ENCODE measurements at places on chromosomes 1 and 21.

- no peak for ATAC-seq
These were observed 25.0 kb upstream of the CD1D start for GRCh38 chr1:158155673-158156072.

GRCh38 chr1:10979483-10979920, 33.0 kb upstream of the TARDBP start:
- ATAC-seq = no peak

DNA sequence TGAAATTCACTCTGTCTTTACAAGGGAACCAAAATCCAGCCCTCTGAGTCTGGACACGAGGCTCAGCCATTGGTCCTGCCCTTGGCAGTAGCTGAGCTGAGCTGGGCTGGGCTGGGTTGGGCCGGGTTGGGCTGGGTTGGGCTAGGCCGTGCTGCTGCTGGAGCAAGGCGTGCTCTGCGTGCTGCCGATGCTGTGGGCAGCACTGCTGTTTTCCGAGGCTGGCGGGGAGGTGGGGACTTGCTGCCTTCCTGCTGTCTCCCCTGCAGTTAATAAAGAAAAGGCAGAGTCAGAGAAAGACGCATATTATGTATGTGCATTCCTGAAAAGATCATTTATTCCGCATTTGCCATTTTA, 182.9 kb downstream of the CDC7 start:
- no peak for ATAC-seq

- ATAC-seq = no peak
These were observed 423 bp downstream of the URB1 start for GRCh38 chr21:32392299-32392879.

- peak; percentile 27 for ATAC-seq
These were observed 40.3 kb downstream of the FHAD1 start for GRCh38 chr1:15287035-15287979.

GRCh38 chr1:32806910-32807523, 10.1 kb downstream of the YARS1 start:
- no peak for ATAC-seq

- ATAC-seq = no peak
These were observed 7.6 kb downstream of the UBASH3A start for GRCh38 chr21:42411197-42411869.

GRCh38 chr1:5576673-5577065, 415.6 kb downstream of the NPHP4 start:
- ATAC-seq = no peak

GRCh38 chr1:203381151-203381751, 30.3 kb upstream of the FMOD start:
- ATAC-seq = peak; percentile 92

DNA sequence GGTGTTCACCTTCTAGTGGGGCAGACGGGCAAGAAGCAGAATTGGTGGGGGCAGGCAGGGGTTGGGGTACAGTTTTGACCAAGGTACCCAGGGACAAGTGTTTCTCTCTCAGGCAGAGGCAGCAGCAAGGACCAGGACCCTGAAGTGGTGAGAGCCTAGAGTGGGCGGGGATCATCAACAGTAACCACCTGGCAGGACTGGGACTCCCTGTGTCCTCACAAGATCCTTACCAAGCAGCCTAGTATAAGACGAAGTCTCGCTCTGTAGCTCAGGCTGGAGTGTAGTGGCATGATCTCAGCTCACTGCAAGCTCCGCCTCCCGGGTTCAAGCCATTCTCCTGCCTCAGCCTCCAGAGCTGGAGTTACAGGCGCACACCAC, 3.2 kb upstream of the NADK start:
- no peak for ATAC-seq

GRCh38 chr1:109158433-109158832, 44.5 kb downstream of the ELAPOR1 start:
- ATAC-seq = no peak

DNA sequence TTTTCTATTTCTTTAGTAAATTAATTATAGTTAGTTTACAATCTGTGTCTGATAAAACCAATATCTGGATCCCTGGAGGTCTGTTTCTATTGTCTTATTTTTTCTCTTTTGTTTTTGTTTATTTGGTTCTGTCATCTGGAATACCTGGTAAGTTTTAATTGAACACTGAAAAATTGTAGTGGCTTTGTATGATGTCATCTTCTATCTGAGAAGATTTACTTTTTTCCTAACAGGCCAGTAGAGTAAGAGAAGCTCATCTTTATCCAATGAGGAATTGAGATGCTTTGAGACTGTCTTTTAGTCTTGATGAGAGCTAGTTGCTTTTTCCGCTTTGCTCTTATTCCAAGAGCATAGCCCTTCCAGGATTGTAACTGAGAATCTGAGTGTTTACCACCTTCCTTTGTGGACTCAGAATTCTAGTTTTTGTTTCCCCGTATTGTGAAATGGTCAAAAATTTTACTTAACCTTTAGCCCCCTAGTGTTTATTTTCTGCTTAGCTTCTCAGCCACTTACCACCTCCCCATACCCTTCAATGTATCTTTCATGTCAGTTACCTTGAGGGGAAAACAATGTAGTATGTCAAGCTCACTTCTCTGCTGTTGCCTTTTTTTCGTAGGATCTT, 25.0 kb downstream of the PTGFRN start:
- no peak for ATAC-seq

DNA sequence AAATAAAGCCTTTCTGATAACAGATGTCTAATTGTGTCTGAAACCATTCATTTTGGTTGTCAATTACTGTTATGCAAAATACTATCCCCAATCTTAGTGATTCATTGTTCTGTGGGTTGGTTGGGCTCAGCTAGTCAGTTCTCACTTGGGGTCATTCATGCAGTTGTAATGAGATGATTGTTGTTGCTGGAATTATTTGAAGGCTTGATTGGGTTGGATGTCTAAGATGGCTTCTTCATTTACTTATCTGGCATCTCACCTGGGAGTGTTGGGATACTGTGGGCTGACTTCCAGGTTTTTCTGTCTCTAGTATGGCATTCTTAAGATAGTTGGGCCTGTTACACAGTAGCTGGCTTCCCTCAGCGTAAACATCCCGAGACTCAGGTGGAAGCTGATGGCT, 217.8 kb upstream of the B3GALT2 start:
- no peak for ATAC-seq

DNA sequence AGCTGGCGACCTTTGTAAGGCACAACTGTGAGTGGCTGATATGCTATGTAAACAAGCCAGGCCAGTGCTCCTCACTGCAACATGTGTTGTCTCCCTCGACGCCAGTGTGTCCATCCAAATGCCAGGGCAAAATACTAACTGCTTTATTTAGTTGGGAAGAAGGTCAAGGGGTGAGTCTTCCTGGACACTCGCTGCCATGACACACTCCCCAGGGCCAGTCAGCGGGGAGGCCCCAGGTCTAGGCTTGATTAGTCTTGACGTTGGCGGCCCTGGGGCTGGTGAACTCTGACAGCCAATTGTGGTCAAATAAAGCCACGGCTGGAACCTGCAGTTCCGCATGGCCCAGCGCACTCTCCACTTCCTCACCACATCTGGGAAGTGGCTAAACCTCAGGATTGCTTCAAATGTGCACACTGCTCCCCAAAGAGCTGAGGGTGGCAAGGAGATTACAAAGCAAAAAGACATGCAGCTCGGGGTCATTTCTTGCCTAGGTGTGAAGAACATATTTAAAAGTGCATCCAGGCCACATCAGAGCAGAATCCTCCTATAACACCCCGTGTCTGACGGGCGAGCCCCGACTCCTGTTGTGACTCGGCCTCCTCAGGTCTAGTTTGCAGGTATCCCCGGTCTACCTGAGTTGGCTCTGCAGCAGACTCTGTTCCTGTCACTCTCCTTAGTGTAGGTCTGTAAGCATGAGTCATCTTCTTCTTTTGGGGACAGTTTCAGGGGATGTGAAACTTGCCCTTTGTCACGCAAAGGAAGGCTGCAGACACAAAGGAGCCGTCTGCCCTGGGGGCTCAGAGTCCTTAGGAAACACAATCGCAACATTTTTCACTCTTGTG, 183.5 kb downstream of the RUNX1 start:
- ATAC-seq = peak; percentile 96

DNA sequence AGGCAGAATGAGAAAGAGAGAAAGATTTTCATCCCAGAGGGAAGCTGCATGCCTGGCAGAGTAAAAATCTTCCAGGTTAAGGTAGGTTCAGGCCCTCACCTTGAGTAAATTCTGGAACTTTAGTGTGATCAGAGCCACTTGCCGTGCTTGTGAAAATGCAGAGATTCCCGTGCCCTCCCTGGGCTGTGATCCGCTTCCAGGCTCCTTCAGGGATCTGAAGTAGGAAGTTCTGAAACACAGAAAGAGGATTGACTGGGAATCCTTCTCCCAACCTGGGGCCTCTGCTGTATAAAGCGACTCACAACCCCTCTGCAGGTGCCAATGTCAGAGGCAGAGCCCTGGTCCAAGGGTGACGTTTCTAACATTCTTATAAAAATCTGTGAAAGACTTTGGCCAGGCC, 26.6 kb downstream of the NUAK2 start:
- ATAC-seq = no peak

DNA sequence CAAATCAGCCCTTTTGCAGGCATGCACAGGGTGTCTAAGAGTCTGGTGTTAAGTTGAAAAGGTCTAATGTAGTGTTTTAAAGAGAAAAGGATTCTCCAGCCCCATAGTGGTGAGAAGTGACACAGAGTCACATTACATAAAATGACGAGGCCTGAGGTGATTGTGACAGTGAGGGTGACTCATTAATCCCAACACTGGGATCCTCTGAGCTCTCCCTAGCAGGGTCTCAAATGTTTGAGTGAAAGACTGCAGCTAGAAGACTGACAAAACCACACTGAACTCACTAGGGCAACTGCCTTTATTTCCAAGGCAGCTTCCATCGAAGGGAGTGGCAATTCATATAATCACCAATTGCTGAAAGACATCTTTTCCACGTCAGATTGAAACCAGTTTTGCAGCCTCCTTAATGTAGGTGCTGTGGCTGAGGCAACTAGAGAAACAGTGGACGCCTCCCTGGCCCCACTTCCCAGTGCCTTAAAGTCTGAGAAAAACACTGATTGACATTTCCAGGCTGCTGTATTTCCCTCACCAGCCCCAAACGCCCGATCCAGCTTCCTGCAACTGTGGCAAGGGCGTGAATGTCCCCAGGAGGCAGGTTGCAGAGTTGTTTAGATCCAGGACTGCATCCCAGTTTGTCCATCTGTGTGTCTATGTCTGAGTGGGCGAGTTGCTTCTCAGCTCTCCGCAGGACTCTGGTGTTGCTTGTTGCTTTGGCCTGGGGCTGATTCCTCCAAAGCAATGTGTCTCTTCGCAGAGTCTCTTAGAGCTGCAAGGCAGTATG, 81.4 kb downstream of the RUNX1 start:
- peak; percentile 22 for ATAC-seq

DNA sequence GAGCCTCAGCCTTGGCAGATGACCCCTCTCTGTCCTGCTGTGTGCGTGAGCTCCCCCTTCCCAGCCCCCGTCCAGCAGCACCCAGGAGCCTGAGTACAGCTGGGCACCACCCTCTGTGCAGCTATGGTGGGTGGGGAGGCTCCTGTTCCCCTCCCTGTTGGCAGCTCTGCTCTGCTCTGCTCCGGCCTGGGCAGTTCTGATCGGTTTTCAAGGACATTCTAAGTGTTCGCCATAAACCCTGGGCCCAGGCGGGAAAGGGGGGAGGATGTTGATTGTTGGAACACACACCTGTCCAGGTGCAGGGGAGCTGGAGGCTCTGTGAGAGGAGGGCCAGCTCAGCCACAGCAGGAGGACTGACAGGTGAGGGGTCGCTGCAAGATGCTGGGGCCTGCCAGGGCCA, at the start of gene CLCNKB:
Gene CLCNKB, plus strand, starts transcription at position 262 of the 400 bp plus-strand sequence. CDS start 711 bp downstream, outside the sequence.
- no peak for ATAC-seq

DNA sequence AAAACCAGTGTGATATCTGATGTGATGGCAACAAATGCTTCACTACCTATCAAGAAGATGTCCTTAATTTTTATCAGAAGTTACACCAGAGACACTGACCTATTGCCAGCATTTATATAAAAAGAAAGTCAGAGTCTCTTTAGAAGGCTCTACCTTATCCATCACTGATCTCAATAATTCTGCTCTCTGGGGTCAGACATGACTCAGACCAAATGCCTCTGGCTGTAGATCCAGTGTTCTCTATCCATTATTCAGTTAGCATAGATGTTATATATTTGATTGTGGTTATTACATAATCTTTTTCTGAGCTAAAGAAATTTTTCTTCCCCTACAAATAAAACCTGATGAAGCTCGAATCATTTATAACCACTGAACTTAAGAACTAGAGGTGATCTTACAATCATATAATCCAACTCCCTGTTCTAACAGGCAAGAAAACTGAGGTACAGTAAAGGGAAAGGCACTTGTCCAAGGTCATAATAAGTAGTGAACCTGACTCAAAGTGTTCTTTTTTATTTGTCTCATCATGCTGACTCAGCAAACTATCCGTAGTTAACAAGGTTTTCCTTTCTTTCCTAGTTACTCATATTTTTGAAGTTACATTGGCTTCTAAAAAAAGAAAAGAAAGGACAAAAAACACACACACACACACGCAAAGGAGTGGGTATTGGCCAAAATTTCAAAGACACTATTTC, 43.6 kb upstream of the ESRRG start:
- no peak for ATAC-seq

- ATAC-seq = no peak
These were observed 748 bp upstream of the FAM78B start for GRCh38 chr1:166167572-166167925.

GRCh38 chr1:110107867-110108469, 4.3 kb upstream of the UBL4B start:
- ATAC-seq = no peak

DNA sequence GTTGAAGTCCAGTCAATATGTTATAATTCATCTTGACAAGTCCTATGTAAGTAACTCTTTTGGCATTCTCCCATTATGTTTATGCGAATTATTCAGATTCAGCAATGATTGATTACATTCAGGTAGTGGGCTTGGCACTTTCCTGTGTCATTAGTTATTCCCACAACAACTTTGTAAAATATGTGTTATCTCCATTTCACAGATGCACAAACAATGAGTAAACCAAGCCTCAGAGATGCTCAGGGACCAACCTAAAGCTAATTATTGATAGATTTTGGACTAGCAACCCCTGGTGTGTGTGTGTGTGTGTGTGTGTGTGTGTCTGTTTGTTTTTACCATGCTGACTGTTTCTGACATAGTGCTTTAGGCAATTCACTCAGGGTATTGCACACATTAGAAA, 371.1 kb upstream of the C1orf87 start:
- ATAC-seq = no peak

DNA sequence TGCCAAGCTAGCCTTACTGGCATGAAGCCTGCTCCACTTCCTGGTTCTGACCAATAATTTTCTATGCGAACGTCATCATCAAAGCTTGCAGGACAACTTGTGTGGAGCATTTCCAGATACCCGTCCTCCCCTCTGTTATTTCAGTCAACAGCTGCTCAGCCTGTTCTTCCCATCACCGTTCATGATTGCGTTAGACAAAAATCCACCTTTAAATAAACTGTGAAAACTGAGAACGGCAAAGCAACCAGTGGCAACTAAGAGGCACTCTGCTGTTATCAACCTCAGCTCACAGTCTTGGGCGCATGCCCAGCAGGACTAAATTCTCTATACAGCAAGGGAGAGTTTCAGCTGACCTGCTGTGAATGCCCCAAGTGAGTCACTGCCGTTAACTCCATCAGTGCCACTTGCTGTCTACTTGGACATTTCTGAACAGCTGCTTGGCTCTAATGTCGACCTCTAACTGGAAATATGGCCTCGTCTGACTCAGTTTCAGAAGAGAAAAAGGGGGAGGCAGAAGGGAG, 207.4 kb upstream of the RUNX1 start:
- no peak for ATAC-seq

All from stimulated activated memory B cell treated with anti-CD40 and anti-IgM and Interleukin-4, amounts not matched to agents 10 μg/mL and 1 μg/mL and 100 μg/mL, for 72 hours (primary cell).